ENCODE measurements at places on chromosomes 16 and 17.

- DNase-seq: no peak
Measured at GRCh38 chr17:2250140-2251095, 53.2 kb downstream of the SMG6 start.

GRCh38 chr16:88508376-88508867 lies 55.3 kb downstream of the ZFPM1 start:
- DNase-seq: no peak

DNA sequence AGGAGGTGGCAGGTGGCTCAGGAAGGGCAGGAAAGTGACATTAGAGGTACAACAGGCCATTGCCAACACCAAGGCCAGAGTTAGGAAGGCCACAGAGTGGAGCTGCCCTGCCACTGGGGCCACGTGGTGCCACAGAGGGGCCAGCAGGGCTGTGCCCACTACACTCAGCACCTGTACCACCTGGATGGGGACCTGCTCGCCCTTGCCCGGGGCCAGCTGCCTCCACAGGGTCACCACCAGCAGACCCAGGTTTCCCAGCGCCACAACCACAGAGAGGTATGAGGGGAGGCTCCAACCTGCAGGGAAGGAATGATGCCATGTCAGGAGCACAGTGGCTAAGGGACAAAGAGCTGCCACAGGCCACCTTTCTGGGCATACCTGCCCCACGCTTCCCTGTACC lies 1.2 kb downstream of the SLC52A1 start:
- DNase-seq: no peak

- DNase-seq: no peak
Measured at GRCh38 chr16:27230562-27231001, 27.3 kb downstream of the KDM8 start.

GRCh38 chr17:79822583-79823124 lies 16.6 kb downstream of the CBX4 start:
- no peak for DNase-seq

GRCh38 chr16:81137754-81138153 lies 41.6 kb upstream of the GCSH start:
- DNase-seq: no peak

DNA sequence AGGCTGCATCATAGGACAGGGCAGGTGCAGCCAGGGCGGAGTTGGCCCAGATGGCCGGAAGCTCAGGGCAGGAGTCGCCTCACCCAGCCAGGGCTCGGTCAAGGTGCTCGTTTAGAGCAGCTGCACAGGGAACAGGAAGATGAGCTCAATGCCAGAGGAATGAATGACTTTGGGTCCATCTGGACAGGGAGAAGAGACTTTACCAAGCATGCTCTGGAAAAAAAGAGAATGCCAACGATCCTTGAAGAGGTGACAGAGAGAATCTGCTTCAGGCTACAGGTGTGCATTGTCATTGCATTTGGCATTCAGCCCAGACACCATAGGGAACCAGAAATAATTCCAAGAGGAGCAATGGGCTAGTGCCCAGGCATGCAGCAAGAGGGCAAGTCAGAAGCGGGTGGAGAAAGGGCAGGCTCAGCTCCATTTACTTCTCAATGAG lies 6.7 kb upstream of the MPP3 start:
- no peak for DNase-seq

- no peak for DNase-seq
Measured at GRCh38 chr17:79216826-79217225, 142.2 kb downstream of the ENGASE start.

- DNase-seq: no peak
Measured at GRCh38 chr17:82663381-82664275, 15.4 kb upstream of the WDR45B start.

- no peak for DNase-seq
Measured at GRCh38 chr16:27455700-27456099, 53.7 kb downstream of the IL21R start.

DNA sequence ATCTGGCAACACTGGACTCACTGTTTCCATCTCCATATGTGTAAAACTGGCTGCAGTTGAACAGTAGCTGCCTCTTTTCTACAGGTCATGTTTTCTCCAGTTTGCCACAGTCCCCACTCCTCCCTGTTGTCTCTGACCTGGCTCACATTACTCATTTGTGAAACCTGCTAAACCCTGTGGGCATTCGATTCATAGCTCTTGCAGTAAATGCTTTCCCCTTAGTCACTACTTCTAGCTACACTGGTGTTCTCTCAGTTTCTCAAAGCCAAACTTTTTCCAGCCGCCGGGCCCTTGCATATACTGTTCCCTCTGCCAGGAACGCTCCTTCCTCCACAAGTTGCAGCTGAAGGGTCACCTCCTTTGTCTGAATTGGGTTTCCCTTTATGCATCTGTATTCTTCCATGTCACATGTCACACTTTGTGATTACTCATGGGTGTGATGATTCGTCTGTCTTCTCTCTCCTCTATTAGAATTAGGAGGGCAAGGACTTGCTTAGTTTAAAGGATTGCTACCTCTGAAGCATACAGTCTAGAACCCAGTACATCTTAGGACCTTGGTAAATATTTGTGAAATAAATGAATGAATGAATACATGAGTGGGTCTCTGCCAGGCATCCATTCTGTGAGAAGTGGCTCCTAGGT lies 15.0 kb upstream of the MT4 start:
- no peak for DNase-seq

DNA sequence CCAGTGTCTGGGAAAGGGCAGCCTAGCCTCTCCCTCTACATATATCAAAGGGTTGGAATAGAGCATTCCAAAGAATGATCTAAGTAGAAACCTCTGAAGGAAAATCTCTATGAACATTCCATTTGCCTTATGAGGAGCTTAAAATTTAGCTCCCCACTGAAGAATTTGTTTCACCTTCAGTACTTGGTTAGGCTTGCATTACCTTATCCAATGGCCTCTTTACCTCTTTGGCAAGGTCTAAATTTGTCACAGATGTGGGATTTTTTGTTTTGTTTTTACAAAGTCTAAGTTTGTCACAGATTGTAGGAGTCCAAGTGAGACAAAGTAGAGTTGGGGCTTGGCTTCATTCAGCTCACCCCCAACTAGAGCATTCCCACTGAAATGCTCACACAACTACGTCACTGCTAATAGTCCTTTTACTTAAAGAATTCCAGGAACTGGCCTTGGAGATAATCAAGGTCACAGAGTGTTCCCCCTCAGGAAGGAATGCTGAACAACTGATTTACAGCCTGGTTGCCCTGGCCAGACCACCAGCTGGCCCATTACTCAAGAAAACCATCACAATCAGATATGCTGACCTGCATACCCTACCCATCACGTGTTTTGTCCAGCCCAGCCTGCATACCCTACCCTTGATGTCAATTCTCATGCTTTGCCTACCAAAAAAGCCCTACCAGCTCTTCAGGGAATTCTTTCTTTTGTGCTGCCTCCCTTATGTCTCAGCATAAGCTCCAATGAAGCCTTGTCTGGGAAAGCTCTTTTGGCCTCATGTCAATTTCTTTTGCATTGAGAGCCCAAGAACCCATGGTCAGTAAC lies 26.5 kb upstream of the PPM1D start:
- no peak for DNase-seq

- DNase-seq: no peak
Measured at GRCh38 chr16:85986931-85987749, 88.2 kb downstream of the IRF8 start.

- DNase-seq: no peak
Measured at GRCh38 chr16:57146735-57147134, 39.1 kb downstream of the PSME3IP1 start.

- DNase-seq: no peak
Measured at GRCh38 chr16:1712791-1713261, 6.8 kb downstream of the MAPK8IP3 start.

GRCh38 chr17:81576621-81577277 lies 24.6 kb upstream of the FAAP100 start:
- no peak for DNase-seq

GRCh38 chr17:34711646-34712045 lies 132.3 kb downstream of the TMEM132E start:
- no peak for DNase-seq

DNA sequence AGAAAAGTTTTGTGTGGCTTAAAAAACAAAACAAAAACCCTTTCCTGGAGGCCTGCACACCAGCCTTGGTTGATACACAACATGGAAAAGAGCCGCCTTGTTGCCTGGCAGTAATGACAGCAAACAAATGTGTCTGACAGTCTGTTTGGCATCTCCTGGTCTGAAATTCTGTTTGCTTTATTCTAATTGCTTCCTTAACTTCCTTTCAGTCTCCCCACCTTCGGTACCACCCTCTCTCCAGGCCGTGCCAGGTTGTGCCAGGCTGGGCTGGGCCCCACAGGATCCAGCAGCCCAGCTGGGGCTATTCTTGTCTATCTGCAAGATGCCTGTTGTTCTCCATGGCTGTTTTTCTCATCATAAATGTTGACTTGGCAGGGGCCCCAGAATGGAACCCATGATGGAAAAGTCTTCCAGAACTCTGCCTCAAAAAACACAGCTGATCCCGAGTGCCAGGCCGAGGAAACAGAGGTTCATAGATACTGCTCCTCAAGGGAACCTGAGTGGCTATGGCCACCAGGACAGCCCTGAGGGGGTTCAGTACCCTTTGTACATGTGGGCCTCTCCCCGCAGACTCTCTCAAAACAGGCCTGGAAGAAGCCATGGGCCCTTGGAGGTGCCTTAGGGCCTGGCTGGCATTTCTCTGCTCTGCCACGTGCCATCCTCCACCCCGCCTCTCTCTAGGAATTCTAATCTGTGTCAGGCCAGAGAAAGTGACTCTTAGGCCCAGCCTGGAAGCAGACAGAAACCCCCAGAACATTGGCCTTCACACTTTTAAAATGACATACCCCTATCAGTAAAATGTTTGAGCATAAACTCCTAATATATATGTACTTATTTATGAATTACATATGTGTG lies 50.5 kb downstream of the YPEL2 start:
- DNase-seq: no peak

- peak; percentile 99 for DNase-seq
Measured at GRCh38 chr17:81917565-81918332, at the start of gene SIRT7. Gene SIRT7, minus strand, starts transcription at chr17:81918176. Its CDS starts 45 bp downstream, at chr17:81918131.

GRCh38 chr16:7209598-7209997 lies 123.0 kb upstream of the RBFOX1 start:
- no peak for DNase-seq

GRCh38 chr16:3949946-3950342 lies 69.4 kb upstream of the CREBBP start:
- no peak for DNase-seq

- DNase-seq: no peak
Measured at GRCh38 chr17:17131839-17132238, 74.3 kb downstream of the PLD6 start.

- DNase-seq: no peak
Measured at GRCh38 chr16:84763629-84764028, 56.2 kb upstream of the CRISPLD2 start.

DNA sequence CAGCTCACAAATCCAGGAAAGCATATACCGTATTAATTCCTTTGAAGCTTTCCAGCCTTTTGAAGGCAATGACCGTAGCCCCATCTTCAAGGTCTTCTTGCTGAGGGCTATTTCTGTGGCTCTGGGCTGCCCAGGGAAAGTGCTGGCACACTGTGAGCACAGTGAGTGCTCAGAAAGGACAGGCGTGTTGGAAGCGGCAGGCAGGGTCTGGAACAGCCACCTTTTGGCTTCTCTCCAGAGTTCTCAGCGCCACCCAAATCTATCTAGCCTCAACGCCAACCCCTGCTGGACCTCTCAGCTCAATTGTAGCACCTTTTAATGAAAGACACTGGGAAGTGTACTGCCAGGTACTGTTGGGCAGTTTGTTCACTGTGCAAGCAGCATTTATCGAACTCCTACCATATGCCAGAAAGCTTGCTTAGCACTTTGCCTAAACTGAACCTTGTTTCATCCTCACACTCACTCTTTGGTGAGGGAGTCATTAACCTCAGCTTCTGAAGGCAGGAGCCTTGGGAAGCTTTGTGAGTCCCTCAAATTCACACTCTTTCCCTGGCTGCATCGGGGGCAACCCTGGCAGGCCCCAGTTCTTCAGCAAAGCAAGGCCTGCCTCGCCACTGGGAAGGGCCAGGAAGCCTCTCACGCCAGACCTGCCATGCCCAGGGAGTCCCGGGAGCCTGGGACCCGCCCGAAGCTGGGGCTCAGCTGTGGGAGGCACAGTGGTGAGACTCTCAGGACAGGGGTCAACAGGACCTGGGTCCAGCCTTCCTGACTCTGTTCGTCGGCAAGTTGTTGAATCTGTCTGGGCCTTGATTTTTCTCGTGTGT lies 13.5 kb upstream of the CIBAR2 start:
- DNase-seq: no peak

DNA sequence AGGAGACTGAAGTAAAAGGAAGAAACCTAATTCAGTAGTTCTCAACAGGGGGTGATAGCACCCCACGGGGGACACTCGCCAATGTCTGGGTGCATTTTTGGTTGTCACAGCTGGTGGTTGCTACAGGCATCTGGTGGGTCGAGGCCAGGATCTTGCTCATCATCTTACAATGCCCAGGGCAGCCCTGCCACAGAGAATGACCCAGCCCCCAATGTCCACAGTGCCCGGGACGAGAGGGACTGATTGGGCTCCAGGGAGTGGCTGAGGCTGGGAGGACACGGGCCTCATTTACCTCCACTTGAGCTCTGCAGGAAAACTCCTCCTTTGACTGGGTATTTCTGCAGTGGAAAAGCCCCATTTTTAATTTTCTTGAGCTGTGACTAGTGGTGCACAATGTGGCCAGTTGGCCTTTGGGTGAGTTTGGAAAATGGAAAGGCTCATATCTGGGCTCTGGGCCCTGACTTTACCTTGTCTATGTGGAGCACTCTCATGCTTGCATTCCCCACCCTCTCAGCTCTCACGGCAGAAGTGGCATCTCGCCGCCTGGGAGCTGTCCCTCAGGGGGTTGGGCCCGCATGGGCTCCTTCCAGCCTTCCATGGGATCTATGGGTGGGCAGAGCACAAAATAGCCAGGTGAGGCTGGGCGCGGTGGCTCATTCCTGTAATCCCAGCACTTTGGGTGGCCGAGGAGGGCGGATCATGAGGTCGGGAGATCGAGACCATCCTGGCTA lies 37.7 kb upstream of the IRF8 start:
- no peak for DNase-seq

DNA sequence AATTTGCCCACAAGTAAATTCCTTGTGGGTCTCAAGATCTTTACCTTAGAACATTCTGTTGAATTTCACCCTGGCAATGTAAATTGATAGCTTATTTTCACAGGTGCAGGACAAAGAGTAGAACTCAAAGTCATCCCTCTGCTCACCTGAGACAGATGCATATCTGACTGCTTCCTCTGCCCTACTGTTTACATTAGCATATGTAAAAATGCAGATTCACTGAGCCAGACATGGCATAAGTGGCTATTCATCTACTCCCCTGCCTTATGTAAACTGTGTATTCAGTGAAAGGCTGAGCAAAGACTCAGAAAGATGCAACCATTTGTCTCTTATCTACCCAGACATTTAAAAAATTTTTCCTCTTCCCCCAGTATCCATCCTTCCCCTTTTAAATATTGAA lies 22.3 kb upstream of the MILR1 start:
- DNase-seq: no peak

- peak; percentile 94 for DNase-seq
Measured at GRCh38 chr16:67872631-67873434, at the start of gene EDC4. Gene EDC4, plus strand, starts transcription at chr16:67873052. Its CDS starts 210 bp downstream, at chr16:67873262.

- no peak for DNase-seq
Measured at GRCh38 chr17:72240333-72240732, 119.5 kb downstream of the SOX9 start.

GRCh38 chr16:78745108-78746019 lies 645.9 kb downstream of the WWOX start:
- DNase-seq: no peak
